ENCODE measurements at places on chromosomes 4 and X.

DNA sequence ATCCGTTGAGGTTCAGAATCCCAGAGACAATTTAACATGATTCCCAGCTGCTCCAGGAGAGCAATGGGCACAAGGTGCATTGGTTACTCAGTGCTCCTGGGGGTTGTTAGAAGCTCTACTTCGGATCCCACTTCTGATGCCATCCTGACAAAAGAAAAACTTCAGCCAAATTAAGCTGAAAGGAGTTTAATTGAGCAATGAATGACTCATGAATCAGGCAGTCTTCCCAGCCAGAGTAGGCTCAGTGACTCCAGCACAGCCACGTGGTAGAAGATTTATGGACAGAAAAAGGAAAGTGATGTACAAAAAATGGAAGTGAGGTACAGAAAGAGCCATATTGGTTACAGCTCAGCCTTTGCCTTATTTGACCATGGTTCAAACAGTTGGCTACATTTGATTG, 95.7 kb downstream of the PWWP3B start:
- DNase-seq, result no peak

DNA sequence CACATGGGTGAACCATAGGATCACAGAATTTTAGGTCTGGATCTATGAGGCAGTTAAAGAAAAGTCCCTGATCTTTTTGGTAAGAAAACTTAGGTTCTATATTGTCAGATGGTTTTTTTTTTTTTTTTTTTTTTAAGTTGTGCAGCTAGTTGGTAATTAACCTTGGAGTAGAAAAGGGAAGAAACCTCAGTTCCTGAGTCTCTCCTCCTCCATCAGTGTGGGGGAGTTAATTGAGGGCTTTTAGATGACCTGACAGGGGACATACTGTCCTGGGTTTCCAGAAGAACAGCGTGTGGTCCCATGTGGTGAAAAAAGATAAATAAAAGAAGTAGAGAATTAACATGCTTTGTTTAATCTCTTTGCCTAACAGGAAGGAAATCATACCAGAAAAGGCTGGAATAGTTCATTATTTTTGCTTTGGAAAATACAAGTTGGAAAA, 123.7 kb downstream of the ARHGAP10 start:
- DNase-seq, result no peak

DNA sequence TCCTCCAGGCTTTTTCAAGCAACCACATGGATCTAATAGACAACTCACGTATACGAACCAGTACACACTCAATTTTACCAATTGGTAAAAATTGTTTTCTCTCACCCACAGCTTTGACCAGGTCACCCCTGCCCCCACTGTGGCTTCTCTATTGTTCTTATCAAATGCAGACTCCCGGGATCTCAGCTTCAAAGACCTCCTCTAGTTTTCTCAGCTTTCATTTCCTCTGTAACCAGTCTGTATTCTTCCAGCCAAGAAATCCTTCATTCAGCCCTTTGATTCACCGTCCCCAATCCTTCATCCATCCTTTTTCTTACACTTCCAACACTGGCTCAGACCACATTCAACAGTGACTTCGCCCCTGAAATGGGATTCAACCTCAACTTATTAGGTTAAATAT, 120.7 kb downstream of the CORIN start:
- no peak for DNase-seq

DNA sequence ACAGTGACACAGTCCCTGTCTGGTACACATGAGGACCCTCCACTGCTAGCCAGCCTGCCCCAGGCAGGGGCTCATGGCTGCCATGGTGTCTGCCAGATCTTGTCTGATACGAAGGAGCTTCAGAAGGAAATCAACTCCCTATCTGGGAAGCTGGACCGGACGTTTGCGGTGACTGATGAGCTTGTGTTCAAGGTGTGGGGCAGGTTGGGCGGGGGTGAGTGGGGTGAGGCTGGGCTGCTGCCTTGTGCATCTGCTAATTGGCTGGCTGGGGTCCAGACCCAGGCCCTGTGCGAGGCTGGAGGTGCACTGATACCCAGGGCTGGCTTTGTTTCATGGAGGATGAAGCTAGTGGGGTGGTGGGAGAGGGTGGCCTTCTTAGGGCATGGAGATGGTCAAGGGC, 13.8 kb downstream of the CCDC22 start:
- DNase-seq, result no peak

DNA sequence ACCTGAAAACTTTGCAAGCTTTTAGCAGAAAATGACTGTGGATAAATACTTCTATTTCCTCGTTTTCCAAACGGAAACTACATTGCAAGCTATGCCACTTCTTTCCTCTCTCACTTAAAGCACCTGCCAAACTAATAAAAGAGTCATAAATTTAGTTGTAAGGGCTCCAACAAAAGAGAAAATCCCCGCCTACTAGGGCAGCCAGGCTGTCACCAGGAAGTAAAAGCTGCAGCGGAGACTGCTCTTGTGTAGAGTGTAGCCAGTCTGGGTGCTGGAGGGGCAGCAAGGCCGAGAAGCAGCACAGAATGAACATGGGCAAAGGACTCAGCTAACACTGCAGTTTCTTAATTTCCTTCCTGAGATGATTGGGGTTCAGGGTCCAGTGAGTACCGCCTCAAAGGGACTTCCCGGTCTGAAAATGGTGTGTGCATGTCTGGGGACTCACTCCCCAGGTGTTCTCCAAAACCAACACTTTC, 89.3 kb upstream of the MAML3 start:
- peak; percentile 12 for DNase-seq

- DNase-seq, result no peak
Observed at GRCh38 chr4:56512166-56512565, 6.6 kb downstream of the ARL9 start.

GRCh38 chr4:147760176-147760575, 28.3 kb downstream of the ARHGAP10 start:
- no peak for DNase-seq

DNA sequence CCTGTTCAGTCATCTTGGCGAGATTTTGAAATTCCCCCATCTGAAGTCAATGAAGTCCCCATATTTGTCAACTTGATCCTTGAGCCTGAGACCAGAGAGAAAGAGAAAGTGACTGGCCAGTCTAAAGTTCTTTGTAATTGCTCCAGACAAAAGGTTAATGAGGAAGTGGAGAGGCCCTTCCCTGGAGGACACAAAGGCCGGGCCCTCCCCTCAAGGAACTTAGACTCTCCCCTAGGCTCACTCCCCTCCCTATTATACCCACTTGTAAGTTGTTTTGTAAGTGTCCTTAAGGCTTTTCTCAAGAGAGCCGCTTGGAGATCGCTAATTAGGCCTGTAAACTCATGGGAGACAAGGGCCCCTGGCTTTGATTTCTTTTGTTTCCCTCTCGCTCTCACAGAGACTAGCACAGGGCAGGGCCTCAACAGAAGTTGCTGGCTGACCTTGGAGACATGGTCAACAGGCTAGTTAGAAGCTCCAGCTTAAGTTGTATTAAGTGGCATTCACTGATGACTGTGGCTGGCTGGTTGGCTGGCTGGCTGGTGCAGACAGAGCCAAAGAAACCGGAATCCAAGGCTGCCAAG, 20.3 kb upstream of the GPC4 start:
- no peak for DNase-seq

- DNase-seq, result no peak
Observed at GRCh38 chr4:137676357-137676998, 144.2 kb upstream of the PCDH18 start.

DNA sequence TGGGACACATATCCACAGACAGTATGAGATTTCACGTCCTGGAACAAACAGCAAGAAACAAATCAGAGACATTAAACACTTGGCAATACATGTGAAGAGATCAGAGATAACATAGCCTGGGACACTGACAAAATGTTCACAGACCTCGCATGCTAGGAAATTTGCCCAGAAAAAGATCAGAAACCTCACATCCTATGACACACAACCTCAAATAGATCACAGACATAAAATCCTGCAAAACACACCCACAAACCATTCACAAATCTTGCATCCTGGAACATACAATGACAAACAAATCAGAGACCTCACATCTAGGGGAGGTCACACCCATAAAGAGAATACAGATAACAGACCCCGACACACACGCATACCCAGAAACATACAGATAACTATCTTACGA, 18.0 kb downstream of the SUV39H1 start:
- no peak for DNase-seq

Data from activated CD4-positive, alpha-beta T cell treated with anti-CD3 and anti-CD28 coated beads, Interleukin-2, Interleukin-6, amounts not matched to agents 100 ng/mL and 50 ng/mL, durations not matched to agents 16 hours and 8 hours (primary cell).